Hematopoietic multipotent progenitor cell (in vitro differentiated cells): ENCODE measurements at places on chromosomes 2 and 18.

GRCh38 chr2:220936641-220937197, 635.4 kb downstream of the EPHA4 start:
- no peak for DNase-seq

GRCh38 chr2:241550616-241551580, 7.6 kb upstream of the BOK start:
- no peak for DNase-seq

- DNase-seq = no peak
Observed at GRCh38 chr18:46680784-46681695, 24.0 kb upstream of the LOXHD1 start.

GRCh38 chr18:32439802-32440201, 30.9 kb downstream of the GAREM1 start:
- DNase-seq = no peak

DNA sequence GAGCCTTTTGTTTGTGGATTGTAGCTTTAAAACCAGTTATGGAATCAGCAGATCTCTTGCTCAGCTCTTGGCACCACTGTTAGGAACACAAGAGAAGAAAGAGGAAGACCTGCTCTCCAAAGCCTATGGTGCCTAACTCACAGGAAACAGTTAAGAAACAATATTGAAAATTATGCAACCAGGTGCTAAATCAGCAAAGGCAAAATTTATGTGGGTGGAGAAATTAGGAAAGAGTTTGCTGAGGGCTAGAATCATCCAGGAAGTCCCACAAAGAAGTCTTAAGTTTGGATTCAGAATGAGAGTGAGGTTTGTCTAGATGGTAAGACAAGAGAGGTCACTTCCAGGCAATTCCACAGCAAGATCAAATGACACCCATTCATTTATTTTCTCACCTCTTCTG, 49.4 kb downstream of the AOX1 start:
- DNase-seq = peak; percentile 5
